ENCODE measurements at places on chromosomes 4 and X.

GRCh38 chr4:141676087-141676670 is 39.8 kb downstream of the IL15 start:
- no peak for DNase-seq

GRCh38 chrX:131271274-131271673 is 17.8 kb downstream of the IGSF1 start:
- DNase-seq = no peak

DNA sequence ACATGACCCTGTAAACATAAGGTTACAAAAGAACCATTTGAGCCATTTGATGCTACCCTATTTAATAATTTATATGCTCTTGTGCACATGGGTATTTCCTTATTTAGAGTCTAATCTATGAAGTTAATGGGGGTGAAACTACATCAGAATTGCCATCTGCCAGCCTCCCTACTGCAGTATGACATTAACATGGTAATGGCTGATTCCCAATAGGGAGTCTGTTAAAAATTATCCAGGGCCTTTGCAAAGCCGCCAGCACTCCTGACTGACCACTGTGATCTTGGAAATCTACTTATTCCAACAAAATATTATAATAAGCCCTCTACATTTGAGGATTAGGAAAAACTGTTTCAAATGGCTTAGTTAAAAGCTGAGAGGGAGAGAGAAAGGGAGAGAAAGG is 153.7 kb downstream of the CLCN4 start:
- DNase-seq = no peak

DNA sequence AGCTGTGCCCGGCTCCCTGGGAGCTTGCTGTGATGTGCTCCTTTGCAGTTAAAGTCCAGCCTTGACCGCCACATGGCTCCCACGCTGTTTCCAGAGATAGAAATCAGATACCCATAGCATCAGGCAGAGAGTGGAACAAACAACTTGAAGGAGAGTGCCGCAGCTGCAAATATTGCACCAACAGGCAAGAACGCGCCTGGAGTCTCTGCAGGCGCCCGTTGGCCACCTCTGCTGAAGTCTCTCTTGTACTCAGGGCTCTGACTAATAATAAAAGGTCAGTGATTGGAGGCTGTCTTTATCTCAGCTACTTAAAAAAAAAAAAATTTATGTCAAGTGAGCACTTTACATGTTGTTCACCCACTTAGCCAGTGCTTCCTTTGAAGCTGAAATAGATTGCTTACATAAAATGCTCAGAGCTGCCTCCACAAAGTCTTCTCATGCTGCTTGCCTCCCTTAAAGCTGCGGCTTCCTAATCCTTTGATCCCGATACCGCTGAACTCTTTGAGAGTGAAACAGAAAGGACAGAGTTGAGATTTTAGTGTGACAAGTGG is 30.9 kb upstream of the TENM3 start:
- no peak for DNase-seq

GRCh38 chrX:86148024-86148511 is at the start of gene DACH2:
DACH2 (plus strand) TSS chrX:86148451.
- peak; percentile 57 for DNase-seq

- peak; percentile 64 for DNase-seq
Measured at GRCh38 chr4:47383829-47384427, 79.6 kb downstream of the COMMD8 start.

DNA sequence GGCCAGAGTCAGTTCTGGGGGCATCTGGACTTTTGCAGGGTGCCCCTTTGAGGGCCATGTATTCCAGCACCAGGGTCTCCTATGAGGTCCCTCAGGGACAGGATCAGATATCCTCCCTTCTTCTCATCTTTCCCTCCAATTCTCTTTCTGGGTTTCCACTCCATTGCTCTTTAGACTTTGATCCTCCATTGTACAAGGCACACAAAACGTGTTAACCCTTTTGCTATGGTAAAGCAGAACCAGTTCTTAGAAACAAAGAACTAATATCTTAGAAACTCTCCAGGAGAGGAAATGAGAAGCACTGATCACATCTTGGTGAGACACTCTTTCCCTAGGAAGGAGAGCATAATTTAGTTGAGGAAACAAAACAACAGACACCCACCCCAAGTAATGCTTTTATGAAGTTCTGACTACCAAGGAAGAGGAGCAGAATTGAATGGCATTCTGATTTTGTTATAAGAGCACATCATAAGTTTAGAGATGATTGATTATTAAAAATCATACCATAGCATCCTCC is 200.7 kb upstream of the NPY2R start:
- peak; percentile 56 for DNase-seq

DNA sequence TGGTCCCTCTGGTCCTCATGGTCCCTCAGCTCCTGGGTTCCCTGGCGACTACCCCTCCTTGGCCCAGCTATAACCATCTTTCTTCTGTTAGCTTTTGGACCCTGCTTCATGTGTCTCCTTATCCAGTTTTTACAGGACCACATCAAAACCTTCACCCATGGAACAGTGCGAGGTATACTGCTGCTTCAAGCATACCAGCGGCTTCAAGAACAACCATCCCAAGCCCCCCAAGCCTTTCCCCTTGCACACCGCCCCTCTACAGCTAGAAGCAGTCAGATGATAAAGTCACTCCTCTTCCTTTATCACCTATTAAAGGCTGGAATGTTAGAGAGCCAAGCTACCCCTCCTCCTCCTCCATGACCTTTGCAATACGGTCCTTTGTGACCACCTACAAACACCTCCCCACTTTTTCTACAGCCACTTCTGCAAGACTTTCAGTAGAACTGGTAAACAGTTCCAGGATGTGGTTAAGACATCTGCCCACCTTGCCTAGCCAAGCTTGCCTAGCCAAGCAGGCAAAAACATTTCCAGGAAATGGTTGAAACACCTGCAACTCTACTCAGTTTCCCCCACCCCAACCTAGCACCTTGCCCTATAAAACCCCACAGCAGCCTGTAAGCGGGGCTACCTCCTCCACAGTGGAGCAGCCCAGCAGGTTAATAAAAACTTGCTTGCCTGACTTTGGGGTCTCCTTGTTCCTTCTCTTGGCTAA is 125.7 kb downstream of the ZC4H2 start:
- no peak for DNase-seq

GRCh38 chr4:137226900-137227299 is 305.4 kb downstream of the PCDH18 start:
- peak; percentile 36 for DNase-seq

DNA sequence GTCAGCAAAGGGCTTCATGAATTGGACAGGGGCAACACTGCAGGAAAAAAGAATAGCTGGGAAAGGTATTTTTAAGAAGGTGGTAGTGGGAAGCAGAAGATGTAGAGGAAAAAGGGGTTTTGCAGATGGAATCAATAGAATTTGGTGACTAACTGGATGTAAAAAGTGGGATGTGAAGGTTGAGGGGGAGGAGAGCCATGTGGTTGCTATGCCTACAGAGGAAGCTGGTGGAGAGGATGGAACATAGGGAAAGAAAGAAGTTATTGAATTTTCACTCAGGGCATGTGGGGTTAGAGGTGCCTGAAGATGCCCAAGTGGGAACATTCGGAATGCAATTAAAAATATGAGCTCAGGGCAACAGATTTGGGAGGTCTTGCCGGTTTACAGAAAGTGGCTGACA is 33.0 kb downstream of the REELD1 start:
- DNase-seq = no peak

GRCh38 chr4:150078579-150079080 is 385 bp downstream of the DCLK2 start:
- DNase-seq = no peak

DNA sequence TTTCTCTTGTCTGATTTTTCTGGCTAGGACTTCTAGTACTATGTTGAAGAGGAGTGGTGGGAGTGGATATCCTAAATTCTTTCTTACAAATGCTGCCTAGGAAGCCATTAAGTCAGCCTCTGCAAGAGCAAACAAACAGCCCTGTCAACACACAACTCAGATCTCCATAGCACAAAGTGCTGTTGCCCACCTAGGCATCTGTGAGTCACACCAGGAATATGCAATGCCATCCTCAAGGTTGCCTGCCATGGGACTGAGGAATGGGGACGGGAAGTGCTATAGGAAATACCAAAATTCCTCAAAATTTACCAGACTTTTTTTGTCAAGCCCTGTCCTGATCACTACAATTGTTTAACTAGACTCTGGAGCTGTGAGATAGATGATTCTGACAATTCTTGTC is 466.9 kb downstream of the FSTL5 start:
- DNase-seq = no peak

DNA sequence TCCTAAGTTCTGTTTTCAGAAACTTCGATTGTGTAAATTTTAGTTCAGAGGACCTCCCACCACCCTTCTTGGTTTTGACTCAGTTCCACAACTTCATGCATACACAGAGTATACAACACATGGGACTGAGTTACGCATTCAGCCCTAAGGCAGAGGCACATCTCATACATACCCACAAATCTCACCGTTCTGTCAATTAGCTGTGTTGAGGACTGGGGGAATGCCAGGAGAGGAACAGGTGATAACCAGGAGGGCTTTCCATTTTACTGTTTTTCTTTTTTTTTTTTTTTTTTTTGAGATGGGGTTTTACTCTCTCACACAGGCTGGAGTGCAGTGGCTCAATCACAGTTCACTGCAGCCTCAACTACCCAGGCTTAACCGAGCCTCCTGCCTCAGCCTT is 150.2 kb downstream of the TSPAN5 start:
- DNase-seq = no peak

- DNase-seq = peak; percentile 1
Measured at GRCh38 chr4:43959976-43960375, 488.6 kb downstream of the KCTD8 start.

GRCh38 chr4:166846939-166847338 is 387.4 kb downstream of the SPOCK3 start:
- no peak for DNase-seq

- no peak for DNase-seq
Measured at GRCh38 chr4:99383399-99383798, 30.9 kb upstream of the ADH1C start.

DNA sequence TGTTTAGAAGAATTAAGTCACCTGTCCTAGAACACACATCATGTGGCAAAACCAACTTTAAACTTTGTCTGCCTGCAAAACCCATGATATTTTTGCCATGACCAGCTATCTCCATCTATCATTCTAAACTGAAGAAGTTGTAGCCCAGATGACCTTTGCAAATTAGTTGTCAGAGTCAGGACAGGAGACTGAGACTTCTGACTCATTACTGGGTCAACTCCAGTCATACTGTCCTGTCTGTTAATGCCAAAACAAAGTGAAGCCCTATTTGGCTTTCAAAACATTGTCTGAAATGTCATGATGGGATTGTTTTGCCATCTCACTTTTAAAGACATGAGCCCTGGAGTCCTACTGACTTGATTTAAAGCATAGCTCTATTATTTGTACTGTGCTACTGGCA is 365.7 kb upstream of the CPEB2 start:
- no peak for DNase-seq

- DNase-seq = no peak
Measured at GRCh38 chr4:165402375-165402774, 23.6 kb downstream of the CPE start.

- DNase-seq = peak; percentile 21
Measured at GRCh38 chr4:102761296-102761701, 531 bp upstream of the MANBA start.

DNA sequence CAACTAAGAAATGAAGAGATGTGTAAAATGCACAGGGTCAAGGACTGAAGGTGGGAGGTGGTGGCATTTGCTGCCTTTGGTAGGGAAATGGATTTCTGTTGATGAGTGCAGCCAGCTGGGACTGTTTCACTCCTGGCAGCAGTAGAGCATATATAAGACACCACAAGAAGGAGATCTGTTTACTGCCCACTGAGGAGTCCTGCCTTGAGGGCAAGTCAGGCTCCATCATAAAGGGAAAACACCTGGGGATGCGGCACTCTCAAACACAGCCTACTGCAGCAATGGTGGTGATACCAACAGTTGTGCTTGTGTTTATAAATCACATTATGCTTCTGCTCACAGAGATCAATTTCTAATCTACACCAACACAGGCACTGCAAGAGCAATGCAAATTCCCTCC is 222.1 kb downstream of the TACR3 start:
- no peak for DNase-seq

GRCh38 chr4:61079427-61079826 is 120.7 kb upstream of the ADGRL3 start:
- no peak for DNase-seq

DNA sequence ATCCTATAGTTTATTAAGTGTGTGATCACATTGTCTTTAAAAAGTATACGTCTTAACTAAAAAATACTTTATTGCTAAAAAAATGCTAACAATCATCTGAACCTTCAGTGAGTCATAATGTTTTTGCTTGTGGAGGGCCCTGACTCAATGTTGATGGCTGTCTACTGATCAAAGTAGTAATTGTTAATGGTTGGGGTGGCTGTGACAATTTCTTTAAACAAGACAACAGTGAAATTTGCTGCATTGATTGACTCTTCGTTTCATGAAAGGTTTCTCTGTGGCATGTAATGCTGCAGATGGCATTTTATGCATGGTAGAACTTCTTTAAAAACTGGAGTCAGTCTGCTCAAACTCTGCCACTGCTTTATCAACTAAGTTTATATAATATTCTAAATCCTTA is 101.4 kb upstream of the IL15 start:
- no peak for DNase-seq
